Midbrain (tissue), 1 donor: ENCODE measurements at places on chromosomes 2 and 18.

- DNase-seq: no peak
These were observed 639 bp downstream of the EPB41L3 start for GRCh38 chr18:5543036-5543680.

DNA sequence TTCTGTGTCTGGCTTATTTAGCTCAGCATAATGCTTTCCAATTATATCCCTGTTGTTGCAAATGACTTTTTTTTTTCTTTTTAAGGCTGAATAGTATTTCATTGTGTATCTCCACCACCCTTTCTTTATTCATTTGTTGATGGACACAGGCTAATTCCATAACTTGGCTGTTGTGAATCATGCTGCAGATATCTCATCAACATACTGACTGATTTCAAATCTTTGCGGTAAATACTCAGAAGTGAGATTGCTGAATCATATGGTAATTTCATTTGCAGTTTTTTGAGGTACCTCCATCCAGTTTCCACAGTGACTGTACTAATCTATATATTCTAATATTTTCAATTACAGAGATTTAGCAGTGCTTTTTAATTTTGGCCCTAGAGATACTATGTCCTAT lies 266.2 kb downstream of the TMX3 start:
- no peak for DNase-seq

DNA sequence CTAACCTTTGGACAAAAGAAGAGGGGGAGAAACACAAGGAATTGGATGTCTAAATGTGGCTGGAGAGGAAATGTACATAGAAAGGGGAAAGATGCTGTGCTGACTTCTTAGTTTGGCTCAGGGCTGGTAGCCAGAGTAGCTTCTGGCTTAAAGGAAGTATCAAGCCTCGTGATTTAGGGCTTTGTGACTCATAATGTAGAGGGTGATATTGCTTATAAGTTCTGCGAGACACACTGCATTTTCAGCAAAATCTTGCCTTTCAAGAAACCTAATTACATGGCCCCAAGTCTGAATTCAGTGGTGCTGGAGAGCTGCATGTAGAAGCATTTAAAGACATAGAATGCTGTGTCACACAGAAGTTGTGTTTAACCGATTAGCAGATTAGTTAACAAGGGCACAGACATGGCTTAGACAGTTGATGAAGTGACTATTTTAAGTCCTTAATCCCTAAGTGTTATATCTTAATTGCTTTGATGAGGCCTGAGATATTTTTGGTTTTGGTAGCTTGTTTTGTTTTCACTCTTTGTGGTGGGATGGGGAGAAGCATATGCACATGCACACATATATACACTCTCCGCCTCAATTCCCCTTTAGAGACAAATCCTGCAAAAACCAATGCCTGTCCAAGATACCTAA lies 66.4 kb downstream of the EPAS1 start:
- DNase-seq: no peak

DNA sequence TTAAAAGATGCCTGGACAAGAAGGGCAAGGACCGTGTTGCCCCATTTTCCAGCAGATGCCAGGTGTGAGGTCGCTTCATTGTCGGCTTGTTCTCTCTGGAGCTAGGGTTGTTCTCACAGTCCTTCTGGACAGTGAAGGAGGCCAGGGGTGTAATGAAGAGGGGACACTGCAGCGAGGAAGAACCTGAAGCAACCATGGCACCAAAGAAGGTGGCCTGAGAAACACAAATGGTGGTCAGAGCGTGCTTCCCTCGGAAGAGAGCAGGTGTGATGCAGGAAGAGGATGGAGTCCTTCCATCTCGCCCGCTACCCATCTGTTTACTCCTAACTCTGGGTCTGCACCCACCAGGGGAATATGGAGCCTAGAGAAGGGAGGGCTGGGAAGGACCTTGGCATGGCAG lies 50.3 kb upstream of the TWIST2 start:
- DNase-seq: no peak

DNA sequence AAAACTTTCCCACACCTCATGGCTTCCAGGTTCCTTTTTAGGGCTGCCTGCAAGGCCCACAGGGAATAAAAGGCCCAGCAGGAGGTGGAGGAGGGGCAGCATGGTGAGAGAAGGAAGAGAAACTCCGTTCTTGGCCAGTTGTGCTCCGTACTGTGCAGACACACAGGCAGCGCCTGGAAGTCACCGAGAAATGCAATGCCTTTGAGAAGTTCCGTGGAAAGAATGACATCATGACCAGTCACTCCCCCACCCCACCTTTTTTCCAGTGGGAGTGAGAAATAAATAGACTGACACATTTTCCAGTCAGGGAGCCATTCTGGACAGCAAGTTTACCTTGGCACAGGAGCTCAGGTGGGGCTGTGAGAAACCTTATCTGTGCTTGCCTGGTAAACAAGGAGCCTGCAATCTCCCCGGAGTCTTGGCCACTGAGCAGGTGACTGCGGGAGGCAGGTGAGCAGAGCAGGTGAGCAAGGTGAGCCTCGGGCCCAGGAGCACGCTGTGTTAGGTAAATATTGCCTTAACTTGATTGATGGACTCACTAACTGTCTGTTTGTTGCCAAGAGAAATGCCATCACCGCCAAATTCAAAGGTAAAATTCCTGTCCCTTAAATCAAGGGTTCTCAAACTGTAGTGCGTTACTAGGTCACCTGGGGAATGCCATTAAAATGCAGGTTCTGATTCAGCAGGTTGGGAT lies 13.5 kb upstream of the LBH start:
- DNase-seq: no peak

DNA sequence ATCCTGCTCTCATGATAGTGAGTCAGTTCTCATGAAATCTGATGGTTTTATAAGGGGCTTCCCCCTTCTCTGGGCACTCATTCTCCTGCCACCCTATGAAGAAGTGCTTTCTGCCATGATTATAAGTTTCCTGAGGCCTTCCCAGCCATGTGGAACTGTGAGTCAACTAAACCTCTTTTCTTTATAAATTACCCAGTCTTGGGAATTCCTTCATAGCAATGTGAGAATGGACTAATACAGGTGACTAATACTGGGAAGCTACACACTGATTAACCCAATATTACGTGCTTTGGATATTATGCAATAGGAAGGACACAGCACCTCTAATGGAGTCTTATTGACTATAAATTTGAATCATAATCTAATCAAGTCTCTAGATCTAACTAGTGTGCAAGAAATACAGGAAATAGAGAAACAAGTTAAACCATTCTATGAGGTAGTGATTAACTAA lies 107.2 kb upstream of the ETAA1 start:
- no peak for DNase-seq

DNA sequence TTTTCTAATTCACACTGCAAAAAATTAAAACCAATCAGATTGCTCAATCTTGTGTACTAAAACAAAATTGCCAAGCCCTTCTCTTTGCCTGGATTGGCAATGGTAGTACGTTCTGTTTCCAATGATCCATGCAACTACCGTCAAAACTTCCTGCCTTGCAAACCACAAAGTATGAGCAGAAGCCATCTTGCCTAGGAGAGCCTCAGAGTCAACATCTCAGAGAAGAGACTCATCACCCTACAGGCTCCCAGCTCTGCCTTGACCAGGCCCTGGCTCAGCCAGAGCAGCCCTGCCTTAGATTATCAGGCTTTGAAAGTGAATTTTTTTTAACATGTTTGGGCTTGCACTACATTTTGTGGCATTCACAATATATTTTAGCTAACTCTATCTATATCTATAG lies 574.1 kb downstream of the SATB2 start:
- no peak for DNase-seq

DNA sequence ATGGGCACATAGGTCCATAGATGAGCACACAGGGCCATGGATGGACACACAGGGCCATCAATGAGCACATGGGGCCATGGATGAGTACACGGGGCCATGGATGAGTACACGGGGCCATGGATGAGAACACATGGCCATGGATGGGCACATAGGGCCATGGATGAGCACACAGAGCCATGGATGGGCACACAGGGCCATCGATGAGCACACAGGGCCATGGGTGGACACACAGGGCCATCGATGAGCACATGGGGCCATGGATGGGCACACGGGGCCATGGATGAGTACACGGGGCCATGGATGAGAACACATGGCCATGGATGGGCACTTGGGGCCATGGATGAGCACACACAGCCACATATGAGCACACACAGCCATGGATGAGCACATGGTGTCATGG lies 192.6 kb upstream of the HDAC4 start:
- no peak for DNase-seq

DNA sequence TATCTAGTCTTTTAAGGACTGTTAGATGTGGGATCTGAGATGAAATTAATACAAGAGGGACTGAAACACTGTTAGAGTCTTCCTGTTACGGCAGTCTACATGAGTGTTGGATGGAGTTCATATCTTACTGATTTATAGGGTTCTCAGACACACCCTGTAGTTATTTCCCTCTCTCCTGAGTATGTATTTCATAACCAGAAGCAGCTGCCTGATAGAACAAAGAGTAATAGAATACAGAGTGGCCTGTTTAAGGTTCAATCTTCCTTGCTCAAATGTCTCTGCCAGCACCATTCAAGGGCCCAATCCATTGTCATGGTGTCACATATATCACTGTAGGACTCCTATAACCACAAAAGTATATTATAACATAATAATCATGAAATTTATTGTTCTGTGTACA lies 1229.1 kb upstream of the ACVR2A start:
- no peak for DNase-seq

DNA sequence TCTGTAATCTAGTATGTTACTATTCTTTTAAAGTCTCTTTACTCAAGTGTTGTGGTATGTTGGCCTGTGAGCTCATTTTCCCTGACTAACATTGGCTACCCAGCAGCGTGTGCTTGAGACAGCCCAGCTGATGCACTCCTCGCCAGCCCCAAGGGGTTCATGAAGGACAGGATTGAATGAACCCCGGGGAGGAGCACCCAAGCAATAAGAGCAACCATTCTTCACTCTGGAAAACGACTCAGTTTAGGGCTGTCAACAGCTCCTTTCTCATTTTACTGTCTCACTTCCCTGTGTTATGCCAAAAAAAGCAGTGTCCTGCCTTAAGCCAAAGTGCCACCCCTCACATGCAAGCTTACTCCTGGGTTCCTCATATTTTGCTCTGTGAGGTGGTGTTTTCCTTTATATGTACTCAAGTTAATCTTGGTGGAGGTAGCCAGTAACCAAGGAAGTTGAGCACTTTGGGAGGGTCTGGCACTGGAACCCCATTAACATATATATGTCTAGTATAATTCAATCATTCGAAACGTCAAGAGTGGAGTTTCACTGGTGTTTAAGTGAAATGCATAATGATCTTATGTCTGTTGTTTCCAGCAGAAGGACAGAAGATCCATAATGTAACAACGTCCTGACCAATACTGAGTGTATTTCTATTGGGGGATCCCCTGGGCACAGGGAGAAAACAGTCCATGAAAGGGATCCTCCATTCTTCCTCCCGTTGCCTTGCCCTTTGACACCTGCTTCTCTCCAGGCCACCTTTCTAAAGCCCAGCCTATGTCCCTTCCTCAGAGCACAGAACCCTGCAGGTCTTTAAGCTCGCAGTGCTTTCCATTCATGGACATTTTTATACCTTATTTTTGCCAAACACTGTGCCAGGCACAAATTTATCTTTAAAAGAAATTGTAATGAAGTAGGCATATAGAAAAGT lies 43.2 kb downstream of the ATIC start:
- no peak for DNase-seq

DNA sequence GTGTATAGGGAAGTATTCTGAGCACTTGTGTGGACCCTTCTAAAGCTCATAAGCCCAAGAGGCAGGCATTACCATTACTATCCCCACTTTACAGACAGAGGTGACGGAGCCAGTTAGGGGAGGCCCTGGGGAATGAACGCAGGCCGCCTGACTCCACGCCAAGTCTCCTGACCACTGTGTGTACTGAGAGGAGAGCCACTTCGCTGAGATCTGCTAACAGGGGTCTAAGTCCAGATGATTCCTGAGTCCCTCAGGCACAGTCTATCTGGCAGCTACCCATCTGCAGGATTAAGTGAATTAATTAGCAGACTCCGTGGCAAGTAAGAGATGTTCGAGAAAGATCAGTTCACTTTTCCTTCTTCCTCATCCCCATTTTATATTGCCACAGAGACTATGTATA lies 13.7 kb downstream of the CYB5A start:
- no peak for DNase-seq

DNA sequence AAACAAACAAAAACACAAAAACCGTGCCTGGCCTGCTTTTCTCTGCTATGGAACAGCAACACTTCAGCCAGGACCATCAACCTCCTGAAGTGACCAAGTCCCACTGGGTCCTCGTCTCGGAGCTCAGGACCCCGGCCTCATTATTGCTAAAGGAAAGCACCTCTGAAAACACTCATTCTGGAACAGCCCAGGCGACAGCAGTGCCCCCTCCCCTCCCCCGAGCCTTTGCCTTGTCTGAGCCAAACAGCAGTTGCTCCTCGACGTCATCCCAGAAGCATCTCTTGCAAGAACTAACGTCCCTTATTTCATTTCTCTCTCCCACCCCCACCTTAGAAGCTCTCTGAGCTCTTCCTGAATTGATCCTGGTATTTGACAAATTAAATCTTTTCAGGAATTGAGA lies 27.4 kb downstream of the APCDD1 start:
- no peak for DNase-seq

DNA sequence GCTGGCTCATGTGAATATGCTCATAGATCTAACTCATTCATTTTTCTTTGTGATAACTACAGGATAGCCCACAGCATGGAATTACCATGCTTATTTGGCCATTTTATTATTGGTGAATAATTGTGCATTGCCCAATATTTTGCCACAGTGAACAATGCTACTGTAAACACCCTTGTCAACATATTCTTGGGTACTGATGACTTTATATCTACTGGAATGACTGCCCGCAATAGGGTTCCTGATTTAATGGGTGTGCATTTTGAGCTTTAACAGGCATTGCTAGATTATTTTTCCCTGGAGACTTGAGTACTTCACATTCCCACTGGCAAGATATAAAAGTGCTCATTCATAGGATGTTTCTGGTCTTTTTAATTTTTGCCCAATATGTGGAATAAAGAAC lies 42.7 kb upstream of the EVA1A start:
- no peak for DNase-seq

DNA sequence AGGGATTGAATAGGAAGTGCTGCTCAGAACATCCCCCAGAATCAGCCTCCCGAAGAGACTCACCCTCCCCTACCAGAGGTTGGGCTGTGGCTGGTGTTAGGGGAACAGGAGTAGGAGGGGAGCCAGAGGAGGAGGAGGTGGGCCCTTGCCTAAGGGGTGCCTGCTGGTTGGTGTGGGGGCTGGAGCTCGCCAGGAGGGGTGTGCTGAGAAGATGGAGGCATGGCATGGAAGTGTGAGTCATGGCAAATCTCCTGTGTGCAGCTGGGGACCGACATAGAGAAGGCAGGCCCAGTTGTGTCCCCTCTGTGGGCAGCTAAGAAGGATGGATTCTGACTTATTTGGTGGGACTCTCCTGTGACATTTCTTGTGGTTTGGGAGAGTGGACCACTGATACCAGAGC lies 73.7 kb downstream of the DGKD start:
- no peak for DNase-seq

DNA sequence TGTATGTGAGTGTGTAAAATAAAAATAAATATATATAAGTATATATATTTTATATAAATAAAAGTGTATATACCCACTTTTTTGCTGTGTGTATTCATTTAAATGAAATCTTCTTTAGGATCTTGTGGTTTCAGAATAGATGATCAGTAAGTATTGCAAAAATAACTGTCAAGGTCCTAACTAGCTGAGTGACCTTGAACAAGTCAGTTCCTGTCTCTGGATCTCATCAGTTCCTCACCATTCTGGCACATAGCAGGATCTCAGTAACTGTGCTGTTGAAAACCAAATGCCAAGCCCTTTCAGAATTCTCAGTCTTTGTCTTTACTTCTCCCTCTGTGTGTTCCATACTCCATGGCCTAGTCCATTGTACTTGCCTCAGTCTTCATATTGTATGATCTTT lies 115.3 kb upstream of the CXCR4 start:
- DNase-seq: no peak
